Vein endothelial cell (primary cell): ENCODE measurements at places on chromosomes 7 and 10. TPM values are rescaled to one million over a fixed set of nuclear protein-coding genes. Genes with fewer than 3 reads are reported as not detected.

The HMX3 gene
- not detected in 2 replicates for total RNA-seq

The PTPN20 gene
- total RNA-seq: 0.19 and 0.33 TPM in 2 replicates

The ZNF727 gene
- 0.10 TPM in 1 of 2 replicates, not detected in the other for total RNA-seq

The SPDYE16 gene
- total RNA-seq: under 0.01 TPM in 1 of 2 replicates, not detected in the other

The SPDYE11 gene
- total RNA-seq: not detected in 2 replicates

The ADCY1 gene
- 0.33 and 0.67 TPM in 2 replicates for total RNA-seq

The KCP gene
- total RNA-seq: not detected in 2 replicates

The HOXA7 gene
- 5.1 and 5.6 TPM in 2 replicates for total RNA-seq

The DMBT1 gene
- not detected in 2 replicates for total RNA-seq

The CCDC186 gene
- 15.0 and 17.0 TPM in 2 replicates for total RNA-seq

The MYL10 gene
- not detected in 2 replicates for total RNA-seq

The HEPACAM2 gene
- total RNA-seq: not detected in 2 replicates

The ANXA8 gene
- not detected in 2 replicates for total RNA-seq

The SKIDA1 gene
- total RNA-seq: 0.67 and 0.98 TPM in 2 replicates

The SPAM1 gene
- not detected in 2 replicates for total RNA-seq

The PNLIPRP3 gene
- total RNA-seq: not detected in 2 replicates

The PODXL gene
- total RNA-seq: 167 and 193 TPM in 2 replicates

The UPK3B gene
- total RNA-seq: not detected in 2 replicates

The MEIG1 gene
- total RNA-seq: not detected in 2 replicates

The NUTM2A gene
- total RNA-seq: 0.48 and 0.65 TPM in 2 replicates

The NRBF2 gene
- total RNA-seq: 20.9 and 23.4 TPM in 2 replicates

The CYP26C1 gene
- total RNA-seq: 1.3 and 2.5 TPM in 2 replicates

The FBXL13 gene
- 0.76 and 0.98 TPM in 2 replicates for total RNA-seq

The CFAP69 gene
- total RNA-seq: 2.6 and 3.6 TPM in 2 replicates

The ZNRF2 gene
- total RNA-seq: 6.9 and 7.5 TPM in 2 replicates

The INA gene
- 0.33 and 0.48 TPM in 2 replicates for total RNA-seq

The PSAP gene
- total RNA-seq: 651 and 740 TPM in 2 replicates
